ENCODE measurements at places on chromosomes 12 and 14.

DNA sequence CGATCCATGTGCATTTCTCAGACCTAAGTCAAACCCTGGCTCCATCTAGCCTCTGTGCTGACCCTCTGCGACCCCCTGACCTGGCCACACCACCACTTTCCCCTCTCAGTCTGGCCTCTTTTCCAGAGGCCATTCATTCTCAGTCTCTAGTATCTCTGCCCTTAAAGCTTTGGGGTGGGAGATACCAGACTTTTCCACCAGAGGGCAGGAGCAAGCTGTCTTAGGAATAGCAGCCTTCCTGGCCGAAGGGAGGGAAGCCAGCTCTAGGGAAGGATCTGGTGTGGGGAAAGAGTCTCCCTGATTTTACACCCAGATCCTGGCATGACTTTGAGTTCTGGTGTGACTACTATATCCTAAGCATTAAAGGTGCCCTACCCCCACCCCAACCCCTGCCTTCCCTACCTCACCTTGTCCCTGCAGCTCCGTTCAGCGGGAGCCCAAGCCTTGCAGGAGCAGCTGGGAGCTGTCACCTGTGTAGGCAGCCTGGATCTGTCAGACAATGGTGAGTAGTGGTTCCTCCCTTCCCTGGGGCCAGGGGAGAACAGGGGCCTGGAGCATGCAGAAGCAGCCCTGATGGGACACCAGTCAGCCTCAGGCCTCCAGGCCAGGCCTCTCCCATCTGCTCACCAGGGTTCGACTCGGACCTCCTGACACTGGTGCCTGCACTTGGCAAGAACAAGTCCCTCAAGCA, 6.6 kb downstream of the CARMIL3 start:
- peak; percentile 26 for DNase-seq

- DNase-seq = no peak
These were observed 58.0 kb downstream of the TMTC1 start for GRCh38 chr12:29725587-29726320.

DNA sequence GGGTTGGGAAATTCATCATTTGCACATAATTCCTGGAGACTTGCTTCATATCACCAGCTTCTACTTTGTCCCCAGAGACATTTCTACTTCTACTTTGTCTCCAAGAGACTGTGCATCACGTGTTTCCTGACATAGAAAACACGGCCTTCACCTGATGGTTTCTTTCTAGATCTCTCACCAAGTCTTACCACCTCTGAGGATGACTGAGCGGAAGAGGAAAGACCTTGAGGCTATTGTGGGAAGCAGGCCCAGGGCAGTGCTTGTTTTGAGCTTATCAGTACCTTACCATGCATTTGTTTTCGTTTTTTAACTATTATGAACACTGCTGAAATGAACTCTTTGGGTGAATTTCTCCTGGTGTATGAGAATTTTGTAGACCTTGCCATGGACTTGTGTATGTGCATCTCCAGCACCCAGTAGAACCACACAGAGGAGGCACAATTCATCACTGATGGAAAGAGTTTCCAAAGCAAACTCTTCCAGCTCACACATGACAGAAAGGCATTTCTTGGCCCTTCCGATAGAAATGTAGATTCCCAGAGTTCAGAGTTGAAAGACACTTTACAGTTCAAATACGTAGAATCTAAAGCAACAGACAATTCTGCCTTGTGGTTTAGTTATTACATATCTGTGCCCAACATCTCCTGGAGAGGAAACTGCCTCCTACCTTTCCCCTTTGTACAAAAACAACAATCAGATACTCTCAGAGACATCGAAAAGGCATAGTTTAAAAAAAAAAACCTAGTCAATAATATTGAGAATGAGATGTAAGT, 434.7 kb downstream of the FUT8 start:
- no peak for DNase-seq

GRCh38 chr12:62435303-62436163, 31.1 kb upstream of the MON2 start:
- DNase-seq = peak; percentile 44

DNA sequence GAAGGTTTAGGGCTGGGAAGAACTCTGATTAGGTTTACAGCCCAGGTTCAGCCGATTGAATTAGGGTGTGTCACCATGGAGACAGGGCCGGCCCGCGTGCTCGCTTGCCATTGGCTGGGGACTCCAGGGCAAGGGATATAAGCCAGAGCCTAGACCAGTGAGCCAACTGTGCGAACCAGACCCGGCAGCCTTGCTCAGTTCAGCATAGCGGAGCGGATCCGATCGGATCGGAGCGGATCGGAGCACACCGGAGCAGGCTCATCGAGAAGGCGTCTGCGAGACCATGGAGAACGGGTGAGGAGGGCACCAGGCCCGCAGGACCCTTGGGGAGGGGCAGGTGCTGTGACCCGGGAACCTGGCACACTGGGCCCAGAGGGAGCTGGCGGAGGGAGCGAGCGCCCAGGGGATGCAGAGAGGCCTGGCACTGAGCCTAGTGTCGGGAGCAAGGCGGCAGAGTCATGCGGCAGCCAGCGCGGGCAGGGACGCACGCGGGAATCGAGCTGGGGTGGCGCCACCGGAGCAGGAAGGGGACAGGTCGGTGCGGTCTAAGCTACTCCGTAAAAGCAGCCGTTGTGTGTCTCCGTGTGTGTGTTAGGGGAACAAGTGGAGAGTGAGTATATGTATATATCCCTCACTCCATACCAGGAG, at the start of gene PNP:
TSS of gene PNP (plus strand) at position 165 of the 648 bp plus-strand sequence. CDS start at position 284, 119 bp downstream.
- peak; percentile 79 for DNase-seq

GRCh38 chr12:30845676-30846075, 80.9 kb upstream of the TSPAN11 start:
- no peak for DNase-seq

DNA sequence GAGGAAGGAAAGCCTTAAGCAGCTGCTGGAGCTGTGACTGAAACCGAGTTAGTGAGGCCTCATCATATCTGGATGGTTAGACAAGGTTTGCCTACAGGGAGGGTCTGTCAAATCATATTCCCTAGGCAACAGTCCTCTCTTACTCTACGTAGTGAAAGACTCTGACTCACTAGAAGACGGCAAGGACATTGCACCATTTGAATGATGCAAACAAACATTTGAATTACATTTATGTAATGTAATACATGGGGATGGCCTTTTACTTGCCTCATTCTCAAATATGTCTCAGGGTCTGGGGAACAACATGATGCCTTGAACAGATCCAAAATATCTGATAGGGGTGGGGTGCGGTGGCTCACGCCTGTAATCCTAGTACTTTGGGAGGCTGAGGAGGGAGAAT, 29.8 kb upstream of the STRAP start:
- DNase-seq = no peak

DNA sequence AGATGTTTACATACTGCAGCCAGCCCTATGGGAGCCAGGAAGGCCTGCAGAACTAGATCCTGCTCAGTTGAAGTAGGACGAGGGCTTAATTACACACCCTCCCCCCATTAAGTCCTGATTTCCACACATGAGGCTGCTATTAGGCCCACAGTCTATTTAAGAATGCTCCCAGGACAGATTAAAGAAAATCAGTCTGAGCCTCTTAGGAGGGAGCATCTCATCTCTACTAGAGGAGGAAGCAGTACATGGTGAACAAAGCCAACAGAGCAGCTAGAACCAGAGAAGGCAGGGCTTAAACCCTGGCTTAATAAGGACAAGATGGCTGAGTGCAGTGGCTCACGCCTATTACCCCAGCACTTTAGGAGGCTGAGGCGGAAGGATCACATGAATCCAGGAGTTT, 55.8 kb upstream of the ARHGAP5 start:
- DNase-seq = no peak

- DNase-seq = no peak
These were observed 9.5 kb downstream of the TBX3 start for GRCh38 chr12:114674251-114675047.

GRCh38 chr12:41769810-41770209, 374.9 kb downstream of the GXYLT1 start:
- DNase-seq = no peak

GRCh38 chr12:23781118-23781517, 168.4 kb downstream of the SOX5 start:
- DNase-seq = no peak

DNA sequence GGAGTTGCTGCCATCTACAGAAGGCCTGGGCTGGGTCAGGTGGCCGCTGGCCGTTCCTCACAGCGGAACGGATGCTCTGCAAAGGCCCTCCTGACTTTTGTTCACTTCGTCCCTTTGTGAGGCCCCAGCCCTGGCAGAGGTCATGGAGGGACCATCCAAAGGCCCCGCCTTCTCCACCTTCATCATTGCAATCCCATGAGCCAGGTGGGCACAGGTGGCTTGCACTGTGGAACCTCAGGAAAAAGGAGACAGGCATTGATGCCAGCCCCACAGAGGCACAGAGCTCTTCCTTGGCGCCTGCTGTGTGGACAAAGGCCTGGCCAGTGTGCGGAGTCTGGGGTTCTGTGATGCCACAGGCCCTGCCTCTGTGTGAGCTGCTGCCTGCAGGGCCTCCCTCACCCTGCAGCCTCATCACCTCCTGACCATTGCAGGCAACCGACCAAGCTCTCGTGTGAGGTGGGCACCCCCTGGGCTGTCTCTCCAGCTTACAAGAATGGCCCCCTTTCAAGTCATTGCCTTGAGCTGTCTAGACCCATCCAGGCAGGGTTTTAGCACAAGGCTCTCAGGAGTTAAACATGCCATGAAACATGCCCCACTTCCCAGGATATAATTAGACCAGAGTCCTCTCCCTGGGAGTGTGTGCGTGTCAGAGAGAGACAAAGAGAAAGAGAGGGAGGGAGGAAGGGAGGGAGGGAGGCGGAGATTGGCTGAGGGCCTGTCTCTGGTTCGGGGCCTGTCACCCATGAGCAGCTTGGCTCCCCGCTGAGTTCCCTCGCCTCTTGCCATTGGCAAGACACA, 19.3 kb downstream of the NFKBIA start:
- DNase-seq = no peak

DNA sequence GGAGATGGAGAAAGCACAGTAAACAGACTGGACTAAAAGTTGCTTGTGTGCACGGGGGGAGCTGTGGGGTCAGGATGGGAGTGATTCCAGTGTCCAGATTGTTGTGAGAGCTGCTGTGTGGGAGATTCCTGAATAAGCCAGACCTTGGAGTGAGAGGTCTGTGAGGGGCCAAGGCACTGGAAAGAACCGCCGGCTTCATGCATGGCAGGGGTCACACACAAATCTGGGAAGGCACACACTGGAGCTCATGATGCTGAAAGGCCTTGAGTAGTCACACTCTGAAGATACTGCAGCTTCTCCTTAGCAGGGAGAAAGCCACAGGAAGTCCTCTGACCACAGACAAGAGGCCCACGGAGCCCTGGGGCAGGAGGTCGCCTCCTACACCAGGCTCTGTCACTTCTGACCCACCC, 23.1 kb downstream of the ADCY6 start:
- no peak for DNase-seq

DNA sequence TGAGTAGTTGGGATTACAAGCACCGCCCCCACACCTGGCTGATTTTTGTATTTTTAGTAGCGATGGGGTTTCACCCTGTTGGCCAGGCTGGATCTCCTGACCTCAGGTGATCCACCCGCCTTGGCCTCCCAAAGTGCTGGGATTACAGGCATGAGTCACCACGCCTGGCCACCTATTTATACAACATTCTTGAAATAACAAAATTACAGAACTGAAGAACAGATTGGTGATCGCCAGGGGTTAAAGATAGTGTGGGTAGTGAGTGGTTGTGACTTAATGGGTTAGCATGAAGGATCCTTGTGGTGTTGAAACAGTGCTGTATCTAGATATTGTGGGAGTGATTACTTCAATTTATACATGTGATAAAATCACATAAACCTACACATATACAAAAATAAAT, 7.4 kb downstream of the GLIPR1L1 start:
- no peak for DNase-seq

DNA sequence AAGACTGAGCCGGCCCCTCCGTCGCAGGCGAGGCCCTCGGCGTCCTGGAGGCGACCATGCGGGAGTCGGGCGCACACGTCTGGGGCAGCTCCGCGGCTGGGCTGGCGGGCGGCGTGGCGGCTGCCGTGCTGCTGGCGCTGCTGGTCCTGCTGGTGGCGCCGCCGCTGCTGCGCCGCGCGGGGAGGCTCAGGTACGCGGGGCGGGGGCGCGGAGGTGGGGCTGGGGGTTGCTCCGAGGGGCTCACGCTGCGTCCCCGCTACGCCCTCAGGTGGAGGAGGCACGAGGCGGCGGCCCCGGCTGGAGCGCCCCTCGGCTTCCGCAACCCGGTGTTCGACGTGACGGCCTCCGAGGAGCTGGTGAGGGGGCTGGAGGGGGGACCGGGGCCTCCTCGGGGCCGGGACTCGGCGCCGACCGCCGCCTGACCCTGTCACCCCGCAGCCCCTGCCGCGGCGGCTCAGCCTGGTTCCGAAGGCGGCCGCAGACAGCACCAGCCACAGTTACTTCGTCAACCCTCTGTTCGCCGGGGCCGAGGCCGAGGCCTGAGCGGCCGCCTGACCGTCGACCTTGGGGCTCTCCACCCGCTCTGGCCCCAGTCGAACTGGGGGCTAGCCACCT, 7.8 kb downstream of the AMN start:
- peak; percentile 20 for DNase-seq

DNA sequence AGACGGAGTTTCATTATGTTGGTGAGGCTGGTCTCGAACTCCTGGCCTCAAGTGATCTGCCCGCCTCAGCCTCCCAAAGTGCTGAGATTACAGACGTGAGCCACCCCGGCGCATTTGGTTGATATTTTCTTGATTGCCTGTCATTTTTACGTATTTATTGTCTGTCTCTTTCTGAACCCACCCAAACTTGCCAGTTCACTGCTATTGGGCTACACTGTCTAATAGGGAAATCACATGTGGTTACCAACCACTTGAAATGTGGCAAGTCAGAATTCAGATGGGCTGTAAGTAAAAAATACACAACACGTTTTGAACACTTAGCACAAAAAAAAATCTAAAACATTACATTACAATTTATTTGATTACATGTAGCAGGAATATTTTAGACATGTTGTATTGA, 2.1 kb downstream of the WSB2 start:
- no peak for DNase-seq

GRCh38 chr14:22539831-22540230, 49.2 kb downstream of the DAD1 start:
- DNase-seq = no peak

DNA sequence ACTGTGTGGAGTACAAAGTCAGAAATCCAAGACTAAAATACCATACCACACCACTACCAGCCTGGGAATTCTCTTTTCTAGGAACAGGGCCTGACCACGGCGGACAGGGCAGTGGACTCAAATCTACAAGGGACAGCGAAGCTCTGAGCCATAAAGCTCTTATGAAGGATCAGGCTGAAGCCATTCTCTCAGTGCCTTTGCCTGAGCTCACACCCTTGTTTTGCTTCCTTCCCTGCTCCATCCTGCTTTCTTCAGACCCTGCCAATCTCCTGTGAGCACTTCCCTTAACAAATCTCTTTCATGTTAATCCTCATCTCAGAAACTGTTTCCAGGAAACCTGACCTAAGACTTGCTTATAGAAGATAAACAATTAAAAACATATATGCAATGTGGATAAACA, 398.5 kb downstream of the MDGA2 start:
- no peak for DNase-seq

Data from neural crest cell (in vitro differentiated cells).